ENCODE measurements at places on chromosomes 5 and 9. TPM values are rescaled to one million over a fixed set of nuclear protein-coding genes. Genes with fewer than 3 reads are reported as not detected.

- peaks cover 16% of the 10 kb centered on the region for H3K27me3 ChIP-seq
- no peak overlapping the region for H3K27ac ChIP-seq
- no peaks in the 10 kb centered on the region for H3K36me3 ChIP-seq
Observed at GRCh38 chr5:66362046-66362445, 217.9 kb downstream of the SREK1 start.

DNA sequence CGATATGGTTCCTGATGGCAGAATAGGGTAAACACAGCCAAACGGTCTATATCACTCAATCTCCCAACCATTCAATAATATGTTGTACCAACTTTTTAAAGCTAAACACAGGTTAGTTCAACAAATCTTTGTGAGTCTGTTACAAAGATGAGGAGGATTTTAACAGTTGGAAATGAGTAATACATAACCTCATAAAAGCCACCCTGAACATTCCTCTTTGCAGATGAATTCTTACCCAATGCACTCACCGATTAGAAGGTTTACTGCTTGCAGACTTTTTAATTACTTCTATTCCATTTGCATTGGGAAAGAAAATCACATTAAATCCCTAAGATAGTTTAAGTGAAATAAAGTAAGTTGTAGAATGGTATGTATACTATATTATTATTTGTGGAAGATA lies 23.3 kb upstream of the TRMT10B start:
- H3K27ac ChIP-seq = no peak overlapping the region
- H3K27me3 ChIP-seq = peaks cover 46% of the 10 kb centered on the region
- peaks cover 1% of the 10 kb centered on the region for H3K36me3 ChIP-seq
- H3K4me3 ChIP-seq = no peak overlapping the region
- no peak for DNase-seq
- H3K4me1 ChIP-seq = no peaks in the 10 kb centered on the region

DNA sequence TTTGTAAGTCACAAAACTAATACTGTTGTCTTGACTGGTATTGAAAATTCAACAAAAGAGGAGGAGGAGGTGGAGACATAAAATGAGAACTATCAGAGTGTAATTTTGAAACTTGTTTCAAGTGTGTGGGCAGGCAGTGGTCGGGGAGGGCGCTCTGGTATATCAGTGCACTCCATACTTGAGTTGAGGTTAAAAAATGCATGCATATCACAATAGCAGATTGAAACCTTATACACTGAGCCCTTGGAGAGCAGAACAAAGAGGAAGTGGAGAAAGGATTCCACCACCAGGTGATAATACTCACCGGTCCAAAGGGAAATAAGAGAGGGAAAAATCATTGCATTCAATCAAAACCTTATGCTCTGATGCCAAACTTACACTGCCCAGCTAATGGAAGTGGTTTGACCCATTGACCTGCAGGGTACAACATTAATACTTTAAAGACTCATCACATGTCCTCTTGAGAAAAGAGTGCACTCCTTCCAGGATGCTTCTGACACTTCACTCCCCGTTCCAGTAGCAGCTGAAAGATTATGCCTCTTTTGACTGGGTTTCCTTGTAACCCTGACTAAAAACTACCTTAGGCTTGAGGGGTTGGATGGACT lies 79.5 kb upstream of the FAM169A start:
- H3K4me1 ChIP-seq = peaks cover 31% of the 10 kb centered on the region
- no peaks in the 10 kb centered on the region for H3K36me3 ChIP-seq
- no peak overlapping the region for H3K27ac ChIP-seq
- H3K4me3 ChIP-seq = no peak overlapping the region
- no peaks in the 10 kb centered on the region for H3K27me3 ChIP-seq
- no peak for DNase-seq

DNA sequence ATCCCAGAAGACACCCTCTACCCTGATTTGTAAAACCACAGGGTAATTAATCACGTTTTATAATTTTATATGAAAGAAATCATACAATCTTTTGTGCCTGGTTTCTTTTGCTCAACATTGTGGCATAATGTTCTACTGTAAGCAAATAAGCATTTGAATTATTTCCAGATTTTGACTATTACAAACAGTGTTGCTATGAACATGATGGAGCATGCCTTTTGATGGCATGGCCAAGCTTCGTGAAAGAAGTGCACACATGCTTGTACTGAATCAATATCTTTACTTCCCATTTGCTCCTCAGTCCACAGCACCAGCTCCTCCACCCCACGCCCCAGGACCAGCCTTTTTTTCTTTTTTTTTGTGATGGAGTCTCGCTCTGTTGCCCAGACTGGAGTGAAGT lies 29.9 kb downstream of the ACSL6 start:
- no peak for DNase-seq
- H3K36me3 ChIP-seq = peaks cover 2% of the 10 kb centered on the region
- H3K4me3 ChIP-seq = no peak overlapping the region
- H3K4me1 ChIP-seq = peaks cover 15% of the 10 kb centered on the region
- H3K27ac ChIP-seq = no peak overlapping the region

- H3K4me1 ChIP-seq = no peaks in the 10 kb centered on the region
- H3K36me3 ChIP-seq = no peaks in the 10 kb centered on the region
- no peaks in the 10 kb centered on the region for H3K27me3 ChIP-seq
- H3K27ac ChIP-seq = no peak overlapping the region
- DNase-seq = no peak
- no peak overlapping the region for H3K4me3 ChIP-seq
Observed at GRCh38 chr5:107954254-107954653, 283.5 kb upstream of the EFNA5 start.

GRCh38 chr5:37850226-37850865 lies 10.5 kb upstream of the GDNF start:
- peaks cover 1% of the 10 kb centered on the region for H3K36me3 ChIP-seq
- peaks cover 5% of the 10 kb centered on the region for H3K27me3 ChIP-seq
- H3K27ac ChIP-seq = no peak overlapping the region
- no peak overlapping the region for H3K4me3 ChIP-seq
- peaks cover 8% of the 10 kb centered on the region for H3K4me1 ChIP-seq

- H3K4me3 ChIP-seq = no peak overlapping the region
- peaks cover 22% of the 10 kb centered on the region for H3K4me1 ChIP-seq
- no peaks in the 10 kb centered on the region for H3K36me3 ChIP-seq
- H3K27me3 ChIP-seq = no peaks in the 10 kb centered on the region
- H3K27ac ChIP-seq = no peak overlapping the region
- no peak for DNase-seq
Observed at GRCh38 chr9:80503671-80504281, 932.0 kb downstream of the TLE4 start.

- no peak for DNase-seq
- H3K27ac ChIP-seq = no peak overlapping the region
Observed at GRCh38 chr5:12016159-12016746, 112.0 kb upstream of the CTNND2 start.

DNA sequence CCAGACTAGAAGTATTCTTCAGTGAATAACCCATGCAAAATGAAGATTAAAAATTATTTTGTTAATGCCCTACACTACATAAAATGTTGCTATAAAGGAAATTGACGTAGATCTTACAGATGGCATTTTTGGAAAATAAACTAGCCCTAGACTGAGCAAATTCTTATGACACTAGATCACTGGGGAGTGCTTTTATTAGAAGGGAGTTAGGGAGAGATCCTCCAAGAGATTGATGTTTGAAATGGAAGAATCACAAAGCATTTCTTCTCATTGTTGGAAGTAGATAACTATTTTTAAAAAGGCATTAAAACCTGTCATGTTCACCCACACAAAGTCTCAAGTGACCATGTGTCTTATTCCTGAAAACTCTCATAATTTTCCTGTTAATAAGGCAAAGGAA lies 351.1 kb upstream of the TLE4 start:
- H3K27me3 ChIP-seq = no peaks in the 10 kb centered on the region
- H3K36me3 ChIP-seq = no peaks in the 10 kb centered on the region
- DNase-seq = no peak
- peaks cover 44% of the 10 kb centered on the region for H3K4me1 ChIP-seq
- peak overlapping the region; percentile 80 for H3K27ac ChIP-seq
- H3K4me3 ChIP-seq = no peak overlapping the region

GRCh38 chr9:70324963-70325362 lies 66.2 kb downstream of the SMC5 start:
- no peaks in the 10 kb centered on the region for H3K27me3 ChIP-seq
- no peak overlapping the region for H3K4me3 ChIP-seq
- peaks cover 56% of the 10 kb centered on the region for H3K36me3 ChIP-seq
- DNase-seq = no peak

- no peak overlapping the region for H3K4me3 ChIP-seq
- H3K27ac ChIP-seq = no peak overlapping the region
- peaks cover 5% of the 10 kb centered on the region for H3K4me1 ChIP-seq
- peaks cover 7% of the 10 kb centered on the region for H3K36me3 ChIP-seq
- DNase-seq = no peak
Observed at GRCh38 chr5:62605638-62606037, 27.0 kb downstream of the LRRC70 start.

DNA sequence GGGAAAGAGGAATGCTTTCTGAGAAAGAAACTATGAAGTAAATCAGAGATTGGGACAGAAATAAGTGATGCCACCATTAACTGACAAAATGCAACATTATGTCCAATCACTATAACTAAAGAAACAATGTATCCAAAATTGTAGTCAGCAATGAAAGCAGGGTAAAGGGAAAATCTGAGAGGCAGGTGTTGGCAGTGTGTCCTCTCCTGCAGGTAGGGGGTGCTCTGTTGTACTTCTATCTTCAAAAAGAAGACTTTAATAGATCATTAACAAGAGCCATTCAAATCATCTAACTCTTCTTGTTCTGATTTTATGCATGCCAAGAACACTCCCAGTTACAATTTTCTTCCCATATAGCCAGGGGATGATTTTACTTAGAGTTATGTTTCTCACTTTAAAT lies 1275.7 kb downstream of the PTPRD start:
- DNase-seq = no peak
- no peak overlapping the region for H3K4me3 ChIP-seq
- no peaks in the 10 kb centered on the region for H3K4me1 ChIP-seq

GRCh38 chr5:14143841-14144585 lies 871 bp downstream of the TRIO start:
- H3K4me3 ChIP-seq = peak overlapping the region; percentile 77
- peaks cover 66% of the 10 kb centered on the region for H3K4me1 ChIP-seq
- no peak for DNase-seq
- H3K36me3 ChIP-seq = no peaks in the 10 kb centered on the region
- no peaks in the 10 kb centered on the region for H3K27me3 ChIP-seq
- peak overlapping the region; percentile 92 for H3K27ac ChIP-seq

Gene ENHO
- total RNA-seq = 1.6 TPM

Gene BAAT
- total RNA-seq = 0.24 TPM

Gene GRIA1
- total RNA-seq = 0.77 TPM

Gene CCL21
- total RNA-seq = not detected

Gene PCDHA10
- total RNA-seq = 6.7 TPM
